Peyer's patch (tissue), 4 donors: ENCODE measurements at places on chromosomes 1 and 21.

DNA sequence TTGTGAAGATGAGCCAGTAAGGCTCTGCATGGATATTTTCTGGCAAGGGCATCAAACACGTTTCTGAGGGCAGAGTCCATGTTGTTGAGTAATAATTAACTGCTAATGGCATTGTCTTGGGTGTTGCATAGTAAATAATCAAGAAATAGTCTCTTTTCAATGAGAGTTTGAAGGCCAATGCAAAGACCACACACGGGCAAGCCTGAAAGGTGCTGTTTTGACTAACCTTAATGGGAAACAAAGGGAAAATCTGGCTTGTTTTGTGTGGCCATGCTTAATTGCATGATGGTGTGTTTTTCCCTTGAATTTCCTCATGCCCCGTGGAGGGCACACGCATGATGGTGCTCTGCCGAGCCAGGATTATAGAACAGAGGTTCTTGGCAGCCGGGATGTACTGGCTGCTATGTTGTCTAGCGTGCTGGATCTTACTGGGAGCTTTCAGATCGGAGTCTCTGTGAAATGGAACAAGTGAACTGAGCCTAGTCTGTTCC, 127.6 kb downstream of the NOS1AP start:
- DNase-seq: no peak

DNA sequence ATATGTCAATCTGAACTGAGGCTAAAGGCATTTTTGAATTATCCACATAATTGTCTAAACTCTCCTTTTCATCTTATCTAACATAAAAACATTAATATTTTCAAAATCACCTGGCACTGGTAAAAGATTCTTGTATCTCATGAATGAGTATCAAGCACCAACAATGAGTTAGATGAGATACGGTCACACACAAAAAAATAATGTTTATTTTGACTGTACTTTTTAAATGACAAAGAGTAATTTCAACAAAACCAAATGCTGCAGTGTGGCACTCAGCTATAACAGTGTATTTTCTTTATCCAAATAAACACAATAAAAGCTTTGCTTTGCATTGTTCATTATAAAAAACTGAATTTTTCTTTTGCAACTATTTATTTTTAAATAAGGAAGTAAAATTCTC, 59.5 kb downstream of the EIF4G3 start:
- DNase-seq: no peak

DNA sequence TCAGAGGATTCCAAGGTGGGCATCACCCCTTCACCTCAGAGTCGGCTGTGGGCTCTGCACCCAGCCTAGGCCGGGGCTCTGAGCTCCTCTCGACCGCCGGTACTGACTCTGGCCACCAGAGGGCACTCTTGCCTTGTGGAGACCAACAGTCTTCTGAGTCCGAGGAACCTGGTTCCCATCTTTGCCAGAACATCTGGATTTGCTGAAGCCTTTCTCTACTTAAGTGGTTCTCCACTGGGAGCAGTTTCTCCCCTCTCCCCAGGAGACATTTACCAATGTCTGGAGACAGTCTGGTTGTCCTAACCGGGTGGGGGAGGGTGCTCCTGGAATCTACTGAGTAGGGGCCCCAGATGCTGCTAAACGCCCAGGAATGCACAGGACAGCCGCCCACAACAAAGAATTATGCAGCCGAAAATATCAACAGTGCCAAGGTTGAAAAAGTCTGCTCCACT, 9.4 kb downstream of the ETV3L start:
- peak; percentile 85 for DNase-seq

GRCh38 chr1:241485554-241485992, 34.0 kb downstream of the FH start:
- DNase-seq: no peak

GRCh38 chr1:42845866-42846256, 552 bp upstream of the ZNF691 start:
- no peak for DNase-seq

DNA sequence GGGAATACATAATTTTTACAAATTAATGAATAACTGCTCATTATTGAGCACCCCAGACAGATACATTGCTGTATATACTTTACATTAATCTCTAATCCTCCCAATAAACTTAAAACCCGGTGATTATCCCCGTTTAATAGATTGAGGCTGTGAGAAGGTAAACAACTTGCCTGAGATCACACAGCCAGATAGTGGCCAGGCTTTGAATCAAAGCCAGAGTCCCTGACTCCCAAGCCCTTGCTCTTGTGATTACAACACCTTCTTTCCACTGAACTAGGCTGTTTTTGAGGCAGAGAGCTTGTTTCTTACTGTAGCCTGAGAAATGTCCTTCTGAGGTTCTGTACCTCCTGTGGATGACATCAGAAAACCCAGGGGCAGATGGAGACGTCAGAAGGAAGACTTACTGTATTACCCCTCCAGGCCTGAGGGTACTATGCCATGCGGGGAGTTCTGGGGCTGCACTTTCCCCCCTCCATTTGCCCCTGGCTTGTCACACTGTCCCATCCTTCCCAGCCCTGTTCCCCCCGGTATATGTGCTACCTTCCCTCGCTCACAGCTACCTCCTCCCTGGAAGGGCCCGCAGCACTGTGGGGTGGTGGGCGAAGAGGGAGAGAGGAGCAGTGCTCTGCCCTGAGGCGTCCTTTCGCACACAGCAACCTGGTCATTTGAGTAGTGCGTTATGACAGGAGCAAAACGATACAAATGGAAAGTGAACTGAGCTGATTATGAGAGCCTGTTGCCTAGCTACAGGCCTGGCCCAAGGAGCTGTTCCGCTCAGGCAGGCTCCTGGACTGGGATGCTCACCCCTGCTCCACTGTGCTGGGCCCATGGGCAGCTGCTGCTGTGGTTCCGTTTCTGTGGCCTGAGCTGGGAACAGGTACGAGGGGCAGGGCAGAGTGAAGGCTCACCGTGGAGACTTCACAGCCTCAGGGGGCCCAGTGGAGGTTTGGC, 4.6 kb downstream of the KCNC4 start:
- DNase-seq: no peak

DNA sequence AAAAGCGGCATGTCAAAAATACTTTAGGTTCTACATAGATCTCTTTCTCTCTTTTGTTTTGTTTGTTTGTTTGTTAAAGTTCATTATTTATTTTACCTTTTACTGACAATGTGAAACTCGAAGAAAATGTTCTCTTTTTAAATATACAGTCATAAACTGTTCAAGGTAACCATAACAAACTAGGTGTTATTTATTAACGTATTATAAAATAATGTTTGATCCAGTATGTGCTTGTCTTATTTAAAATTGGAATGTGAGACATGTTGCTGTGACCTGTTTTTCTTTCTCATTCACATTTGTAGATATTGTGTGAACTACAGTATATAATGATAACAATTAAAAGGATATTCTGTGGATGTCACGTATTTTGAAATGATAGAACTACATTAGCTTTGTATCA, 5.9 kb upstream of the LEPR start:
- DNase-seq: no peak

GRCh38 chr1:65717815-65718454, 74.8 kb upstream of the PDE4B start:
- DNase-seq: no peak

DNA sequence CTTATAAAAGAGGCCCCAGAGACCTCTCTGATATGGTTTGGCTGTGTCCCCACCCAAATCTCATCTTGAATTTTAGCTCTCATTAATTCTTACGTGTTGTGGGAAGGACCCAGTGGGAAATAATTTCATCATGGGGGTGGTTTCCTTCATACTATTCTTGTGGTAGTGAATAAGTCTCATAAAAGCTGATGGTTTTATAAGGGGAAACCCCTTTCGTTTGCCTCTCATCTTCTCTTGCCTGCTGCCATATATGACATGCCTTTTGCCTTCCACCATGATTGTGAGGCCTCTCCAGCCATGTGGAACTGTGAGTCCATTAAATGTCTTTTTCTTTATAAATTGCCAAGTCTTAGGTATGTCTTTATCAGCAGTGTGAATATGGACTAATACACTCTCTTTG, 22.5 kb upstream of the NEK7 start:
- no peak for DNase-seq

- DNase-seq: no peak
These were observed 22.8 kb downstream of the CYYR1 start for GRCh38 chr21:26550326-26550725.

- DNase-seq: no peak
These were observed 106.4 kb upstream of the DPYD start for GRCh38 chr1:98027103-98027705.

GRCh38 chr1:159008744-159009188, 941 bp upstream of the IFI16 start:
- DNase-seq: no peak

- no peak for DNase-seq
These were observed 58.9 kb downstream of the OLFML3 start for GRCh38 chr1:114037962-114038816.

DNA sequence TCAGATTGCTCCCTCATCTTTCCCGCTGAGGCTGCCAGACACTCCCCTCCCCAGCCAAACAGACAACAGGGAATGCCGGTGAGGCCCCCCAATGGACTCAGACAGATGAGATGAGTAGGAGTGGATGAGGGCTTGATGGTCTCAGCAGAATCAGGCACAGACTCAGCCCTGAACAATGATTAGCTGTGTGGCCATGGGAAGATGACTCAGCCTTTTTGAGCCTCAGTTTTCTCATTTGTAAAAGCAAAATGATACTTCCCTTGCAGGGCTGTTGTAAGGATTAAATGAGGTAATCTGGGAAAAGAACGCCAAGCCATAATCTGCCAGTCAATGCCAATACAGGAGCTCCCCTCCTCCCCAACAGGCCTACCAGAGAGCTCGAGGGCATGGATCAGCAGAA, 12.4 kb downstream of the C1orf198 start:
- DNase-seq: no peak

GRCh38 chr1:9835758-9836631, 12.2 kb upstream of the CLSTN1 start:
- DNase-seq: peak; percentile 66

GRCh38 chr1:77986810-77987209, 7.9 kb upstream of the FUBP1 start:
- DNase-seq: no peak

GRCh38 chr1:67431869-67432578, 1.8 kb upstream of the SERBP1 start:
- DNase-seq: no peak

DNA sequence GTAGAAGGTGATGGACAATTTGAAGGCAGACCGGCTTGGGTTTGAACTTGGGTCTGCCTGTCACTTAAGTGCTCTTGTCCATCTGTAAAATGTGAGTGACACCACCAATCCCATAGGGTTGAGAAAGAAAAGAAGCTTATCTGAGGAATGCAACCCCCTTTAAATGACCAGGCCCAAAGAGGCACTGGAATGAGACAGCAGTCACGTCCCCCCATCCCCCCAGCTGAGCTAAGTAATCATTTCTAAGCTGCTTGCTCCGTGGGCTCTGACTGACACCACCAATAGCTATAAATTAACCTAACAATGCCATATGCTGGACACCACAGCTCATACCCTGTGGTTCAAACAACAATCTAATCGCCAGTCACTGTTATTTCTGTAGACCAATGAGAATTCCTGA, 15.1 kb downstream of the LCA5L start:
- DNase-seq: no peak

DNA sequence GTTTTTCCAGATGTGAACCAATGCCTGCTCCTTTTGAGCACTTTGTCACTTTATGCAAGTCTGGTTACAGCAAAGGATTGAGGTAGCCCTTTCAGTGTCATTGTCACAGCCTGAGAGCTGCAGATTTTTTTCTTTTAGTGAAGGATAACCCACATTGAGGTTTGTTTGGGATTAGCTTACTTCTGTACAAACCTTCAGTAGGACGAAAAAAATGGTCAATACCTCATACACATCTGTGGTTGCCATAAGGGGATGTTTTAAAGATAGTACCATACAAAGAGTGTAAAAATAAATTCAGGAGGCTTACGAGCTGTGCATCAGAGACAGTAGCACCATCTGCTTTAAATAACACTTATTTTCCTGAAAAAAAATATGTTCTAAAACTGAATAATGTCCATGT, 566.0 kb downstream of the AJAP1 start:
- DNase-seq: no peak

DNA sequence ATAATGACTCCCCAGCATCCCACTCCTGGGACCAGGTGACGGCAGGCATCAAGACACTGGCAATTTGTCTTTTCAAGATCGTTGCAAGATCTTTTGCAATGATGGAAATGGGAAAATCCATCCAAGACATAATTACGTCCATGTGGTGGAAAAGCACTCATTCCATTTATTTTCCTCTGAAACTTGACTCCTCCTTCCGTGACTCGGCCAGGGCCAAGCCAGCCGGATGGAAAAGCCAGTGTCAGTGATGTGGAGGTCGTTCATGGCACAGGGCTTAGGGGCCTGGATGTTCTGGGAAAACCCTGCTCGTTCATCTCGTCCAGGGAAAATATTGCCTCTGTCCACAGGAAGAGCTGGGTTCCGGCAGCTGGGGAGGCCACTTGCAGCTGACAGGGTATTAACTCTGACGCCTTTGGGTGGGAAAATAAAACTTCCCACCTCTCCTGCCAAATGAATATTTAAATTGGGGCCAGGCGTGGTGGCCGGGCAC, 46.2 kb downstream of the C1orf198 start:
- DNase-seq: no peak

GRCh38 chr1:88877382-88877825, 14.0 kb downstream of the GTF2B start:
- DNase-seq: no peak

GRCh38 chr1:214282630-214283242, 1.8 kb downstream of the SMYD2 start:
- no peak for DNase-seq

DNA sequence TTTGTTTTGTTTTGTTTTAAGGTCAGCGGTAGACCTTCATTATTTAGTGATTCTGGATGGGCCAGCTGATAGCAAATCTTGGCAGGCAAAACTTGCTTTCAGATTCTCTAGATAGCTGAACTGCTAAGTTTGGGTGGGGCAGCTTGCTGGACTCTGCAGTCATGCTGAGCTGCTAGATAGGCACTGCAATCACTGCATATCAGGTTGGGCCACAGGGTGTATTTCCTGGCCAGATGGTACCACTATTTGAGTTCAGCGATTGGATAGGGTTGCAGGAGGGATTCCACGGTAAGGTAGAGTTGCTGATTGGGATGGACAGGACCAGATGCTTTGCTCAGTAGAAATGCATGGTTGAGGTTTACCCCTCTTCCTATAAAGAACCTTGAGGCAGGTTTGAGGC, 579.3 kb upstream of the ADGRL4 start:
- no peak for DNase-seq

DNA sequence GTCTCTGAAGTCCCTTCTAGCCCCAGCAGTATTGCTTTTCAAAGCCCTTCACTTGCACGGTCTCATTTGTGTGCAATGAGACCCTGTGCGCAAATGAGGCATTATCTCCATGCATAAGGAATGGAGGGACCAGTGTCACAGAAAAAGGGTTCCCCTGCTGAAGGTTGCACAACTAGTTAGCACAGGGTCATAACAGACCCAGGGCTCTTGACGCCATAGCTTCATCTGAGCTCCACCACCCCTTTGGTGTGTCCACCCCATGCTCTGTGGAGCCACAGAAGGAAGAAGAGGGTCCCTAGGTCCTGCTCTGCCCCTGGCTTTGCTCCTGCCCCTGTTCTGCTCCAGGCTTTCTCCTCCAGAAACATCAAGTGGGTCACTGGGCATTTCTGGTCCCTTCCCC, 12.6 kb downstream of the SH2D2A start:
- DNase-seq: no peak
